ENCODE measurements at places on chromosomes 4 and X. TPM values are rescaled to one million over a fixed set of nuclear protein-coding genes. Genes with fewer than 3 reads are reported as not detected.

DNA sequence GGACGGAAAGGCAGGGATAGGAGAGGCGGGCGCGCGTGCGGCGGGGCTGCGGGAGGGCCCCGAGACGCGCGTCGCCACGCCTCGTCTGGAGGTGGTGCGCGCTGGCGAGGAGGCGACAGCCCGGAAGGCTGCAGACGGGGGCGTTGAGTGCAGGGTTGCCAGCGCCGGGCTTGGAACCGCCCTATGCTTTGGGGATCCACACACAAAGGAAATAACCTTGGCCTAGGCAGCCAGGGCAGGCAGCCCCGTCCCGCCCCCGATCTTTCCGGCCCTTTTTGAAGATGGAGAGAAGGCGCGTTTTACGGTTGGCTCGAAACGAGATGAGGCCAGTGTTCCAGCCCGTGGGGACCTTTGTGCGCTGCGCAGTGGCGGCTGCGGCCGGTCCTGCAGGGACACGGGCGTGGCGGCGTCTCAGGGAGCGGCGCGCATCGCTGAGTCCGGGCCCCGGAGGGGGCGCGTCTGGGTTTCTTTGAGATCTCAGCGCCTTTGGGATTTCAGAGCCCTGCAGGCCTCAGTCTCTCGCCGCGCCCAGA, 50.8 kb upstream of the TRIM2 start:
- DNase-seq, result peak; percentile 71

- DNase-seq, result no peak
Observed at GRCh38 chr4:3364634-3365314, 72.0 kb downstream of the RGS12 start.

- no peak for DNase-seq
Observed at GRCh38 chr4:186823989-186824388, 100.3 kb upstream of the FAT1 start.

GRCh38 chr4:80036949-80037685, 35.9 kb downstream of the ANTXR2 start:
- DNase-seq, result no peak

- DNase-seq, result no peak
Observed at GRCh38 chr4:40916880-40917279, 167.1 kb downstream of the NSUN7 start.

DNA sequence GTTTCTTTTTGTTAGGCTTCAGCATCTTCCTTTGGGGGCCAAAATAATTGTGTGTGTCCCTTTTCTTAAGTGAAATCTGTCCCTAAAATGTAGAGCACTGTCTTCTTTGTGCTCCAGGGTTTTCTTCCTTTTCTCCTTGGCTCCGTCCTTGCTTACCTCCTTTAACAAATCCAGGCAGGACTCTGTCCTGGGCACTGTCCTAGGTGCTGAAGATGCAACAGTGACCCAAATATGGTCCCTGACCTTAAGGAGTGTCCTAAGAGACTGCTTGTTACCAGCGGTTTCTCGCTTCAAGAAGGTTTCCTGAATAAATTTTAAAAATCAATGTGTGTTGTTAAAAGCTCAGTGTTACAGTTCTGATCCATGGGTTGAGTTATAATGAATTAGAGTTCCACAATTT, 471.8 kb downstream of the KCNIP4 start:
- no peak for DNase-seq

The KDR gene
- not detected for total RNA-seq

The HMGB2 gene
- 924 TPM for total RNA-seq

The NXF2 gene
- total RNA-seq, result not detected

The RADX gene
- 12.0 TPM for total RNA-seq

The NR3C2 gene
- total RNA-seq, result 6.0 TPM

The ITM2A gene
- total RNA-seq, result 131 TPM

The OTC gene
- not detected for total RNA-seq

The COX7B2 gene
- not detected for total RNA-seq

Measured in activated naive CD4-positive, alpha-beta T cell treated with anti-CD3 and anti-CD28 coated beads, Interleukin-2, amount 50 U/mL, for 72 hours (primary cell).